Right renal pelvis (tissue), 4 donors: ENCODE measurements at places on chromosomes 3 and 15. TPM values are rescaled to one million over a fixed set of nuclear protein-coding genes. Genes with fewer than 3 reads are reported as not detected.

- peak; percentile 63 for DNase-seq
Observed at GRCh38 chr3:127458696-127459604, 131.6 kb downstream of the TPRA1 start.

GRCh38 chr3:97942801-97943546, 29.3 kb downstream of the RIOX2 start:
- no peak for DNase-seq

GRCh38 chr3:189883113-189883753, 237.5 kb downstream of the P3H2 start:
- no peak for DNase-seq

DNA sequence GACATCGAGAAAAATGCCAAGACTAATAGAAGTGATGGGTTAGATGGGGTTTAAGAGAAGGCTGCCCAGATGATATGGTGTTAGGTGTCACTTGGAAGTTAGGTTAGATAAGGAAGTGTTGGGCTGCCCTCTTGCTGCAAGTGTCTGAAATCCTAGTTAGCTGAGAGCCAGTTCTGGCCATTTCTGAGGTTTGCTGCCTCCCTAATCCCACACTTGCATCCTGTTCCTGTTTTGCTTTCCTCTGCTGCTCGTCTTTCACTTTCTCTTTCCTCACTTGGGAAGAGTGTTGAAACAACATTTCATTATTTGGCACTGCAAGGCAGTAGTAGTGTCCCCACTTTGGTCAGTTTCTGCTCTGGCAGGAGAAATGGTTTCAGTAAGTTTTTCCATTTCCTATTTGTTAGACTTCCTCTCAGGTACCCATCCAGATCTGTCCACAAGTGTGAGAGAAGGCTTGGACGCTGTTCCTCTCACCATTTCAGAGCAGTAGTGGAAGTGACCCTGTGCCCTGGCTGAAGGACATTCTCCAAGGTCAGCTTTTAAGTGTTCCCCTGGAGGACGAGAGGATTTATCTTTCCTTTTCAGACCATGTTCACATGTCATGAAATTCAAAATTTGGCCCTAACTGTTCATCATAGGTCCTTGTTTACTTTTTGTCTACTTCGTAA, 93.3 kb downstream of the ADAMTSL3 start:
- DNase-seq = no peak

The GABRB3 gene
- 6.9 TPM for polyA plus RNA-seq

DNA sequence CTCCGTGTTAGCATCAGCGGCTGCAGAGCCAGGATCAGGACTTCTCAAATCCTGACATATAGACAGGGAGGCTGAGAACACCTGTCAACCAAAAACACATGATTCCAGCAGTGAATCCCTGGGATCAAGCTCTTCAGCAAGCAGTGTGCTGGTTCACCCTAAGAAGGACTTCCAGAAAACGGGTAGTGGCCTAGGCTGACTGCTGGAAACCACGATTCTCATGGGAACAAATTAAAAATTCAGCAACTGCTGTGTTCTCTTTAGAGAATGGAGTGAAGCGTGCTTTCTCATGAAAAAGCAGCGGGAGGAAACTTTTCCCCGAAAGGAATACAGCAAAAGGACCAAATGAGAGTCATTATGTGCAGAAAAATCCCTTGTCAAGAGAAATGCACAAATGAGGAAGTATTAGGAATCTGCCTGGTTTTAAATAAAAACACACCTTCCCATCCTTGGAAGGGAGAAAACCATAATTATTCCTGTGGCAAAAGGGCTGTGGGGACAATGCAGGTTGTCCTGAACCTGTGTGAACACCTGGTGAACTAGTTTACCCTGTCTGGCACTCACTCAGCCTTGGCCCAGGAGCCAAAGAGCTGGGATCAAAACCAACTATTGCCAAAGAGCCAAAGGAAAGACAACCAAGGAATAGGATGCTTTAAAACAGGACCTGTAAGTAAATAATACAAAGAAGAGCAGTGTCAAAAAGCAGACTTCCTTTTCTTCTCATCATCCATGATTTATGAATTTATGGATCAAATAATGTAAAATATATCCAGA, 13.4 kb downstream of the IL12A start:
- DNase-seq = no peak

The SYNPR gene
- polyA plus RNA-seq = 0.12 TPM

DNA sequence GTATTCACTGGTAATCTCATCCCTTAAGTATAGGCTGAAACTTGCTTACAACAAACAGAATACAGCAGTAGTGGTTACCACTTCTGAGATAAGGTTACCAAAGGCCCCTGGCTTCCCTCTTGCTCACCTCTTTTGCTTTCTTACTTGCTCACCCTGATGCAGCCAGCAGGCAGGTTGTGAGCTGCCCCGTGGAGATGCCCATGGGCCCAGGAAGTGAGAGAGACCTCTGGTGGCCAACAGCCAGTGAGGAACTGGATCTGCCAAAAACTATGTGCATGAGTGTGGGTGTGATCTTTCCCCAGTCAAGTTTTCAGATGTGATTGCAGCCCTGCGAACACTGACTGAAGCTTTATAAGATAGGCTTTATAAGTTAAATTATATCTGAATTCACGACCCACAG, 48.7 kb downstream of the NMNAT3 start:
- no peak for DNase-seq

- DNase-seq = no peak
Observed at GRCh38 chr3:126954141-126954842, 28.6 kb upstream of the PLXNA1 start.

The SERPINI1 gene
- polyA plus RNA-seq = 41.1 TPM

DNA sequence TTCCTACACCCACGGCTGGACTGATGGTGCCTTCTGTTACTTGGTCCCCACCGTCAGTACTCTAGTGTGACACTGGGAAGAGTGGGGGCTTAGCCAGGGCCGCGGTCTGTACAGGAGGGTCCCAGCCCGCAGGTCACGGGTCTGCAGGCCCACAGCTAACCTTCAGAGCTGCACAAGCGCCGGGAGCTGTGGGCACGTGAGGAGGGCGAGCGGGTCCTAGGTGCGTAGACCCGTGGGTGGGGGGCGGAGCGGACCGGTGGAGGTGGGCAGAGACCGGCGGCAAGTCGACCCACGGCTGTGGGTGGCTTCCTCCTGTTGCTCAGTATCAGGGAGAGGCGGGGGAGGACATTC, 1.2 kb downstream of the TNFAIP8L3 start:
- DNase-seq = no peak

- no peak for DNase-seq
Observed at GRCh38 chr3:7800006-7800780, 701.4 kb upstream of the LMCD1 start.

The NR2E3 gene
- 0.59 TPM for polyA plus RNA-seq

- DNase-seq = no peak
Observed at GRCh38 chr15:29822684-29823459, 604 bp upstream of the TJP1 start.

DNA sequence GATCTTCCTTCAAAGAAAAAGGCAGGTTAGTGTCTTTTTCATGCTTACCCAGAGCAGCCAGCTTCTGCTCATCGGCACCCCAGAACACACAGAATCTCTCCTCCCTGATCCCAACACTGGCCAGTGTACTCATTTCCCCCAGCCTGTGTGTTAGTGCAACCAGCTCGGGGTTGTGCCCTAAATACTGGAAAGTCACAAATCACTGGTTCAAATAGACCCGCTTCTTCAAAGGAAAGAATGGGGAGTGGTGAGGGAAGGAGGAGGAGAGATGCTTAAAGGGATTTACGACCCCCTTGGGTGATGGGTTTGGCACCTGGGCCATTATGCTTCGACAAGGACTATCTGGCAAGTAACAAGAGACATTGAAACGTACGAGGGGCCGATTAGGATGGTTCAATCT, 114.0 kb downstream of the FOXB1 start:
- no peak for DNase-seq

DNA sequence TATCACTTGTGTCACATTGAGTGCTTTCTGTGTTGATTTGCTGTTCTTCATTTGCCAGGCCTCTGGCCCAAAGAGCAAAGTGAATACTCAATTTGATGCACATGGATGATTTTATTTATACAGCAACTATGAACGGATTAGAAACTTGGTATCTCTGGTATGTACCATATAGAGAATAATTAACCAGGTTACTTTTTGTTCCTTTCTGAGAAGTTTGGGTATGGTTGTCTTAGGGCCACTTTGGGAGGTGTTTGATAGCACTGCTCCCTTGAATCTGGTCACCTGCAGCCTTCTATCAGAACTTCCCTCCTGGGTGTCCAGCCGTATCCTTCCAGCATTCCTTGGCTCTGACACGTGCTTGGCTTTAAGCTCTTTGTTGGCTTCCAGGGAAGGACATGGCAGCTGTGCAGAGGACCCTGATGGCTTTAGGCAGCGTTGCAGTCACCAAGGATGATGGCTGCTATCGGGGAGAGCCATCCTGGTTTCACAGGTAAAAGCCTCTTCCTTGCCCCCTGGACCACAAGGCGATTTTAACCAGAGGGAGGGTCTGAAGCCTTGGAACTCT, 12.7 kb downstream of the TAGLN3 start:
- DNase-seq = no peak

DNA sequence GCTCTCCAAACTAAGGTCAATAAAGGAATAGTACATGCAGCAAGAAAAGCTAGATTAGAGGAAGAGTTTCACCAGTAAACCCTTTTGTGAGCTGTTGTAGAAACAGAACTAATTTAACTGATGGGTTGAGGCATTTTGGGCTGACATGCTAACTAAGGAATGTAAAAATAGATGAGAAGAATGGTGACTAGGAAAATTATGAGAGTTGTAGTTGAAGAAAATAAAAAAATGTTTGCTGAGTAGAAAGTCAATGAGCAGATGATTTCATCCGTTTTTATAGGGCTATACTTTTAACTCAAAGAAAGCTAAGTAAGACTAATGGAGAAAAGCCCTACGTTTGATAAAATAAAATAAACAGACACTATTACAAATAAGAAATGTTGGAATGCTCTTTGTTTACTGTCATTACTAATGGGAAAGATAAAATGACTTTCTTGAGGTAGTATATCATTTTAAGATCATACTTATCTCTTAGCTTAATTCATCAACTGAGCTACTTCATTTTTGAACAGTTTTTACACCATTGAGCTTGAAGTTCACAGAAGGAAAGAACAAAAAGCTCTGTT, 209.4 kb upstream of the DPH6 start:
- DNase-seq = no peak

DNA sequence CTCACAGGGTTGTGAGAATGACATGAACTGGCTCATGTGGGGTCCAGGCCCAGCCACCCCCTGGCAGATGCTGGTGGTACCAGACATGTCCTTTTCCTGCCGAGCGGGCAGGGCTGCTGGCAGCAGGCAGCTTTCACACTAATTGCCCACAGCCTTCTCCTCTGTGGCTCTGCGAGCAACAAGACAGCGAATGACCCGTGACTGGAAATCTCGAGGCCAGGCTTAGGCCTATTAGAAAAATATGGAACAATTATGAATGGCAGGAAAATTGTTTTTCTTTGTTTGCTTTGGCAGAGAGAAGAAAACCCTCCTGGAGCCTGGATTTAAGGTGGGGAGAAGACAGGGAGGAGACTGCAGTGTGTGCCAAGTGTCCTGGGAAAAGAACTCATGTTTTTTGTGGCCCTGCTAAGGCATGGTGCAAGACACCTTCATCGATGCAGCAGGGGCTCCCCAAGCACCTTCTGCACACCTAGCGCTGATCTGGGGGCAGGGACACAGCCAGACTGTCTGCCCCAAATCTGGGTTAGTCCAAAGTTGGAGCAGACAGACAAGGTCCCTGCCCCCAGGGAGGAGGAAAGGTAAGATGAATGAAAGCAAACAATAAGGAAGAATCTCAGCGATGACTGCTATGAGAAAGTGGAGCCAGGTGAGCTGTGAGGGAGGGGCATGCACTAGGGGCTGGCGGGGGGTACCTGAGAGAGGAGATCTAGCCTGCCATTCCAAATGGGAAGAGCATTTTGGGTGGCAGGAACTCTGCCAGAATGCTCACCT, 193.8 kb upstream of the TLE3 start:
- no peak for DNase-seq

The HRG gene
- 1.6 TPM for polyA plus RNA-seq

The FEZF2 gene
- not detected for polyA plus RNA-seq

GRCh38 chr3:183411216-183411922, 17.1 kb downstream of the MCF2L2 start:
- DNase-seq = no peak

The GP9 gene
- polyA plus RNA-seq = 0.97 TPM

The KBTBD12 gene
- polyA plus RNA-seq = 1.3 TPM

DNA sequence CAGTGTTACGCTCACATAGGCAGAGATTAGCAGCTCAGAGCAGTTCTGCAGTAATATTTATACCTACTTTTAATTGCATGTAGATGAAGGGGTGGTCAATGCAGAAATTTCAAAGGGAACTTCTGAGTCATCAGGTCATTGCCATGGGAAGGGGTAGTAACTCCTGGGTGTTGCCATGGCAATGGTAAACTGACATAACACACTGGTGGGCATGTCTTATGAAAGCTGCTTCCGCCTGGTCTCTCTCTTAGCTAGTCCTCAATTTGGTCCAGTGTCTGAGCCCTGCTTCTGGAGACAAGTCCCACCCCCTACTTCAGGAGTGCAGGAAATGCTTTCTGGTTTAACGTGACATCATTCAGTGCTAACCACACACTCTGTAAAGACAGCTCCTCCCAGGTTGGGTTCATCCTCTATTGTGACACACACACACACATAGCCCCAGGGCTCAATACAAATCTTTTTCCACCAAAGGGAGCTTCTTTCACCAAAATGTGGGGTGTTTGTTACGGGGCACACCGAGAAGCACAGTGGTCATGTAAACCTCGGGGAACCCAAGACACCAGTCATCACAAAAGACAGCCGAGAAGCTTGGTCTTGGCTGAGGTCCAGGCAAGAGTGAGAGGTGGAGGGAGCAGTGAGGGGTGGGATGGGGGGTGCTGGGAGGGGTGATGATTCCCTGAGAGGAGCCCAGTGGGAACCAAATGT, 74.5 kb downstream of the TLE3 start:
- no peak for DNase-seq

GRCh38 chr3:53222183-53222901, 33.5 kb downstream of the TKT start:
- DNase-seq = no peak

GRCh38 chr3:22959593-22959992, 243.5 kb upstream of the UBE2E2 start:
- DNase-seq = no peak

DNA sequence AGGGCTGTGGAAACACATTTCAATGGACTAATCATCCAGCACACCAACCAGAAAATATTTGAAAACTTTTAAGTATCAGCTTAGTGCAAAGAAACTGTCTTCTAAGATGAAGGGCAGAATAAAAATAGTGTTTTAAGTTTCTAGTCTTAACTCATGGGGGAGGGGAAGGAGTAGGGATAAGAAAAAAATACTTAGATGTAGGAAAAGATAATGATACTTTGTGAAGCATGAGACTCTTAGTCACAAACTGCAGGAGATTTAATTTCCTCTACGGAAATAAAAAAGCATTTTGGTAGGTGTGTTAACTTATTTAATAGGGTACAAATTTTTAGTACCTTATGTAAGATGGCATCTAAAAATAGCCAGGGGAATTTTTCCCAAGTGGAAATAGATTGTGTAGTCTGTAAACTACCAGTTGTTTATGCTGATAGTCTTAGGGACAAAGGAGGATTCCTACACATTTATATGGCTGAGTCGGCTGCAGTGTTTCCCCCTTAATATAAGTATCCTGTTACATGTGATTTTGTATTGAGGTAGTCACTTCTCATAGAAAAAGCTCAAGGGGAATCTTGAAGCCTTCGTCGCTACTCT, 78.2 kb upstream of the GBE1 start:
- no peak for DNase-seq
